ENCODE measurements at places on chromosomes 11 and 22.

- no peak for DNase-seq
Measured at GRCh38 chr11:57464539-57465181, 4.3 kb downstream of the RTN4RL2 start.

DNA sequence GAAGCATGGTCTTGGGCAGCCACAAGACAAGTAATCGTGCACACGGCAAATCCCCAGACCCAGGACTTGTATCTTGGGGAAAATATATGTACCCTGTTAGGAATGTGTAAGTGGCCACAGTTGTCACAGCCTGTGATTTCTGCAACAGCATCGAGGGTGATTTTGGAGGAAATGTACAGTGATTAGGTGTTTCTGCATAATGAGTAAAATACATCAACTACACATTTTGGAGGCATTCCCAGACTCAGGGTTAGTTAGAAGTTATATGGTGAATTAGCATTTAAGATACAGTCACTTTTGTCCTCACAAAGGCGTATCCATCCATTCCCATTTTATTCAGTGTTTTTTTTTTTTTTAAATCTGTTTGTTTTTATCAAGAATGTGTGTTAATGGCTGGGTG lies 28.4 kb downstream of the SUSD2 start:
- no peak for DNase-seq

GRCh38 chr11:128628325-128628673 lies 40.9 kb upstream of the ETS1 start:
- no peak for DNase-seq

DNA sequence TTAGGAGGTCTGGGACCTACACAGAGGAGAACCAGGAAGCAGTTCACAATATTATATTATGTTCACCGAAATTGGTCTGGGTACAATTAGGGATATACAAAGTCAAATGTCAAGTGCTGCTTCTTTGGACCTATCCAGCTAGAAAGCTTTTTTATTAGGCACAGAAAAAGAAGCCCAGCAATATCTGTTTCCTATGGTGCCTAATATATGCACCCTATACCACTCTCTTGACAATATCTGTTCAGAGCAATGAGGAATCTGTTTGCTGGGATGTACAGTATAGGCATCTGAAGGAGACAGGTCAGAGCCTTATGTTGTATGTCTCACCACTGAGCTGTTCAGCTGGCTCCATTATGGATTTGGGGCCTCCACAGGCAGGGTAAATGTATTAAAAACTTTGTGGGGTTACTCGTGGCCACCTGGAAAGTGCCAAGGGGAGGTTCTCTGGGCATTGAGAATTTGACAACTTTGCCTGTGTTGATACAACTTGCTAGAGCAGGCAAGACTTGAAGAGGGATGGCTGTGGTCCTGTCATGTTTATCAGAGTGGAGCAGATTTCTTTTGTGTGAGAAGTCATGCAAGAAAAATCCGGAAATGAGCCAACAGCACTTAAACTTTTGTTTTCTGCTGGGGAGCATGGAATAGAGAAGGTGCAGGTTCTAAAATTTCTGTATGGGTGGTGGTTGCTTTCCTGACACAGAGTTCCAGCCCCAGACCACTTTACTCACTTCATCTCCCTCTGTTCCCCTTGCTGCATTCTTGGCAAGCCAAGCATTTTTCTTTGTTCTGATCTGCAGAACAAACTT lies 10.1 kb downstream of the STIM1 start:
- peak; percentile 73 for DNase-seq

DNA sequence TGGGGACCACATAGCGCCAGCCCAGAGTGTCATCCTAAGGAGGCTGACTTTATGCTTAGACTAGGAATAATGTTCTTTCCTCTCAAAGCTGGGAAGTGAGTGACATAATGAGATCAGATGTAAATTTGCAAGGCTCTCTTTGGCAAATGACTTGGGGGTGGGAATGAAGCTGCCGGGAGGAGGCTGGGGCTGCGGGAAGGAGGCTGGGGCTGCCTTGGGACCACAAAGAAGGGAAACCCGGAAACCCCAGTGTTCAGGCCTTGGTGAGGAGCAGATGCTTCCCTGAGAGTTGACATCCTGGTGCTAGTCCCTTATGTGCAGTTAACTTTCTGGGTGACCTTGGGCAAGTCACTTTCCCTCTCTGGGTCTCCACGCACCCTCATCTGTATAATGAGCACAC lies 182.0 kb downstream of the CHST1 start:
- no peak for DNase-seq

GRCh38 chr11:116499396-116500003 lies 273.3 kb downstream of the BUD13 start:
- peak; percentile 74 for DNase-seq
